Nucleus accumbens (tissue), 56 donors: ENCODE measurements at places on chromosomes 6 and 20.

DNA sequence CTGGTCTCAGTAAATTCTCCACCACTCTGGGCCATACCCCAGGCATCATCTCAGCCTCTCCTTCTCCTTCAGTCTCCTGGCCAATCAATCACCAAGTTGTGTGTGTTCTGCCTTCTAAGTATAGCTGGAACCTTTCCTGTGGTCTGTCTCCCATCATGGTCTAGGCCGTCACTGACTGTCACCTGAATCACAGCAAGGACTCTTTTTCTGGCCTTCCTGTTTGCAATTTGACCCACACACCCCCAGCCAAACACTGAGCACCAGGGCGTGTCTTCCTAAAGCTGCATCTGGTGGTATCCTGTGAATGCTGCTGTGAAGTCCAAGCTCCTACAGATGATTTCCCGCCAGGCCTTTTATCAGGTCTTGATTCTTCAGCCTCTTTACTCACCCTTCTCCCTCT lies 52.6 kb upstream of the PRELID3B start:
- DNase-seq: no peak

GRCh38 chr6:44080561-44081521 lies 46.4 kb downstream of the MRPL14 start:
- no peak for DNase-seq

DNA sequence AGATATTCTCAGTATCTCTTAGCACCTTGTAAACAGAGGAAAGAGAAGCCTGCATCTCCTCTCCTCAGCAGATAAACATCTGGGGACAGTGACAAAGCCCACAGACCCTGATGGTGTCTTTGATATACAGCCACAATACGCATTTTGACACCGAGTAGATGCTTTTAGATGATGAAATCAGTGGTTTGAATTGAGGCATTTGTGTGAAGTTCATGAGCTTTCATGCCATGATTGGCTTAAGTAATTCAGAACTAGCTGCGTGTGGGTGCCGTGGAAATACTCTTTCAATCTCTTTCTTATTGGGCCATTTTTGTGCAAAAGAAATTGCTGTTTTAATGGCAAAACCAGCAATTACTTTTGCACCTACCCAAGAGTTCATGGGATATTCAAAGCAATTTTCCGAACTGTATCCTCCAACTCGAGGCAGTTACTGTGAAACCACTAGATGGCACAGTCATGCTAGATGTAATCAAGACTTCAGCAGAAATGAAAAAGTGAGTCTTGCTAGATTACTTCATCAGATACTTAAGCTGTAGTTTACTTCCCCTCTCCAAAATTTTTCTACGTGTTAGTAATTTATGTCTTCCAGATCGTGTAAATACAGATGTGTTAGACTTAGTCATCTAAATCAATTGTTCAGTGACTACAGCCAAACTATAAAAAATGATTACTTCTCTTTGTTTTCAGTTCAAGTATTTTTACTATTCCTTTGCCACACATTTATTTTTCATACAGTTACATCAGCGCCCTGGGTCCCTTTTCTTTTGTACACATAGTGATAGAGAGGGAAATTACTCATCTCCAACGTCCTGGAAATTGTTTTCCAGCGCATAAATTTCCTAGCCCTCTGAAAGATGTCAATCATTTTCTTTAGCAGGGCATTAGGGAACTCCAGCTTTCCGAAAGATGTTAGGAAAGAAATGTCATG lies 49.4 kb downstream of the IYD start:
- no peak for DNase-seq

GRCh38 chr6:107642095-107642860 lies 152.4 kb downstream of the SOBP start:
- no peak for DNase-seq

DNA sequence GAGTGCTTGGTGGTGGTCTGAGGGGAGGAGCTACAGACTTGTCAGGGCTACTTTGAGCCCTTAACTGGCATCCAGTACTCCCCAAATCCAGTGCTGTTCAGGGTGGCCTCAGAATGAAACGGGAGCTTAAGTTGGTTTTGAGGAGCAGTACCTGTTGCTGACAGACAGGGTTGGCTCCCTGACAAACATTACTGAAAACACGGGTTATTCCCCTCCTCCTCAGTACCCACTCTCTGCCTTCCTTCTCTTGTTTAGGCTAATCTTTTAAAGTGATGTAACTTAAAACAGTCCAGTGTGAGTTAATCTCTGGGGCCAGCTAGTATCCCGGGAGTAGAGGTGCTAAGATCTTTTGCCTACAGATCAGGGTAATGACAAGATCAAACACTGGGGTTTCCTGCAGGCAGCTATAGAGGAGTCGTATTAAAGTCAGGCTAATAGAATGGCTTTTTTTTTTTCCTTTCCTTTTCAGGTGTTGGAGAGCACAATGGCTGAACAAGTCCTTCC lies 3.7 kb downstream of the TNFAIP3 start:
- DNase-seq: no peak

DNA sequence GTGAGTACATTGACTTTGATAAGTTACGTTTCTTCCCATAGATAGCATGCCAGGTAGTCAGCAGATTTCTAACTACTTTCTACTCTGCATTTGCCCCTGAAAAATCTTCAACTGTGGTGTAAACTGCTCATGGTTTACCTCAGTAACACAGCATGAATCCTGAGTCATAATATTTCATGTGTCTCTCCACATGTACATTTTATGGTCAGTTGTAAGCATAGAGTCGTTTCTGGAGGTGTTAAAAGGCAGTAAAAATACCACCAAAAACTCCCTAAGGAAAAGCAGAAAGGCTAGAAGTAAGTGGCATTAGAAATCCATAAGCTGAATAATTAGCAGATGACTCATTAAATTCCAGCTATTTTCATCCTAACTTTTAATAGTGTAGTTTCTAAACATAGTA lies 4.1 kb upstream of the GPR63 start:
- no peak for DNase-seq

DNA sequence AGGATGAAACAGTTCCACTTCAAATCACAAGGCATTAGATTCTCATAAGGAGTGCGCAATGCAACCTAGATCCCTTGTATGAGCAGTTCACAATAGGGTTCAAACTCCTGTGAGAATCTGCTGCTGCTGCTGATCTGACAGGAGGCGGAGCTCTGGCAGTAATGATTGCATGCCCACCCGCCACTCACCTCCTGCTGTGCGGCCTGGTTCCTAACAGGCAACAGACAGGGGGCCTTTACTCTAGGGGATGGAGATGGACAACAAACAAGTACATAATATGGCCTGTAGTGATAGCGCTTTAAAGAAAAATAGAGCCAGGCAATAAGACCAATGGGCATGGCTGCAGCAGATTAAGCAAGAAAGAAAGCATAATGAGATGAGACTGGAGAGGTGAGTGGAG lies 2.7 kb upstream of the TBC1D22B start:
- DNase-seq: no peak
